ENCODE measurements at places on chromosomes 7 and 10. TPM values are rescaled to one million over a fixed set of nuclear protein-coding genes. Genes with fewer than 3 reads are reported as not detected.

CNPY4 gene
- 22.2 TPM for polyA plus RNA-seq

DNA sequence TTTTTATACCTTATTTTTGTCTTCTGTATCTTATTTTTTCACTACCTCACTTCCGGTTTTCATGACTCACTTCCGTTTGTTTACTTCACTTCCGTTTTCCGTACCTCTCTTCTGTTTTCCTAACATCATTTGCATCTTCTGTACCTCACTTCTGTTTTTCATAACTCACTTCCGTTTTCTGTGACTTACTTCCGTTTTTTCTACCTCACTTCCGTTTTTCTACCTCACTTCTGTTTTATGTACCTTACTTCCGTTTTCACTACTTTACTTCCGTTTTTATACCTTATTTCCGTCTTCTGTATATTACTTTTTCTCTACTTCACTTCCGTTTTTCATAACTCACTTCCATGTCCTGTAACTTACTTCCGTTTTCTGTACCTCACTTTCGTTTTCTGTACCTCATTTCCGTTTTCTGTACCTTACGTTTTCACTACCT lies 492.5 kb upstream of the AKR1E2 start:
- DNase-seq = no peak

DNA sequence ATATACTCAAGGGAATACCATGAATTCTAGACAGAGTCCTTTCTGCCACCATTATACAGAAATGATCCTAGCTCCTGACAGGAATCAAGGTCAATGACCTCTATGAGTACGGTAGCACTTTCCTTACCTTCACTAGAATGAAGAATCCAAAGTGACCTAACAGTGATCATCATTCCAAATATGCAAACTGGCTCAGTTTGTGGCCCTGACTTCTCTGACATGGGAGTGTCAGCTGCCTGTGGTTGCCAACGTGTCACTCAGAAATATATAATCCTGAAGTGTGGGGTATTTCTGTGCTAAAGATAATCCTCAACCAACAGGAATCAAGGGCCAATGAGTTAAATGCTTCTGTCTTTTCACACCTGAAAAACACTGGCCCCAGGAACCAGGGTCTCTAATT lies 45.7 kb downstream of the COPG2 start:
- DNase-seq = no peak

GRCh38 chr10:95542330-95542729 lies 18.8 kb downstream of the SORBS1 start:
- no peak for DNase-seq

FEZF1 gene
- polyA plus RNA-seq = 9.8 TPM

DNA sequence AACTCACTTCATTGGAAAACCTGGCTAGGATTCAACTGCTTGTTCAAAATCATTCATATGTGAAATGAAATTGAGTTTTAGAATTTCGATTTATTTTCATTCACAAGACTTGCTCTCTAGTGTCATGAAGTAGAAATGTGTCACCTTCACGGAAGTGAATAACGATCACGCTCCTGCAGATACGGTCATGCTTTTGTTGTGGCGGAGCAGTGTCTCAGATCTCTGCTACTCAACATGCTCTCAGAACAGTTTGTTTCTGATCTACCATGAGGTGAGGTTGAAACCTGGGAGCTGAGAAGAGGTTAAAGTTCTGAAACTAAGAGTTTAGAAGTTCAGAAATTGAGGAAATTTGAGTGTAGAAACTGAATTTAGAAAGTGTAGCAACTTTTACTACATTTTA lies 13.8 kb upstream of the PITRM1 start:
- no peak for DNase-seq

DNA sequence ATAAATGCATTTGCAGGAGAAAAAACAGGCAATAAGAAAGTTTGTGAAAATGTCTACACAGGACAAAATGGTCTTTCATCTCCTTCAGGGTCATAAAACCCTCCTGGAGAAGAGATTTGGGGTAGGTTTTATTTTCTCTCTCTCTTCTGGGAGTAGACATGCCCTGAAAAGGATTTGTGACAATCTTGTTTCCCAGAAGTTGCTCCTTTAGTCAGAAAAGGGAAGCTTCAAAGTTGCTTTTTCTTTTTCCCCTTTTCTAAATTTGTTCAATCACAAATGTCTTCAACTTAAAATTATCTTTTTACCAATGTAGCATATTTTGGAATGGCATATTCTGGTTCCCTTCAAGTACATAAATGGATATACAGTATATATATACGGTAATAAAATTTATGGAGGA lies 9.4 kb upstream of the ANKRD22 start:
- DNase-seq = no peak

DNA sequence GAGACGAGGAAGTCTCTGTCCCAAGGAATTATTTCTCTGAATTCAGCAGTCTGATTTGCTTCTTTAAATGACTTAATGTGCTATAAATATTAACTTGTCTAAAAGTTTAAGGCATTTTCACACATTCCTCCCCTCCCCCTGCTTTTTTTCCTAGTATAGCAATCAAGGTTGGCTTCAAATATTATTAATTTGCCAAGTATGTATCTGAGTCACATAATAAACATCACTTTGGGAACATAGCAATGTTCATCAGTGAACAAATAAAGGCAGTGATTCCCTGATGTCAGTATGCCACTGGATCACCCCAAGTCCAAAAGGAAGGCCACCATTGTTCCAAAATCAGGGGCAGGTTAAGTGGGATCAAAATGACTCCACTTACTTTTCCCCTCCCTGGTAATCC lies 40.5 kb downstream of the PDE6C start:
- DNase-seq = no peak

DNA sequence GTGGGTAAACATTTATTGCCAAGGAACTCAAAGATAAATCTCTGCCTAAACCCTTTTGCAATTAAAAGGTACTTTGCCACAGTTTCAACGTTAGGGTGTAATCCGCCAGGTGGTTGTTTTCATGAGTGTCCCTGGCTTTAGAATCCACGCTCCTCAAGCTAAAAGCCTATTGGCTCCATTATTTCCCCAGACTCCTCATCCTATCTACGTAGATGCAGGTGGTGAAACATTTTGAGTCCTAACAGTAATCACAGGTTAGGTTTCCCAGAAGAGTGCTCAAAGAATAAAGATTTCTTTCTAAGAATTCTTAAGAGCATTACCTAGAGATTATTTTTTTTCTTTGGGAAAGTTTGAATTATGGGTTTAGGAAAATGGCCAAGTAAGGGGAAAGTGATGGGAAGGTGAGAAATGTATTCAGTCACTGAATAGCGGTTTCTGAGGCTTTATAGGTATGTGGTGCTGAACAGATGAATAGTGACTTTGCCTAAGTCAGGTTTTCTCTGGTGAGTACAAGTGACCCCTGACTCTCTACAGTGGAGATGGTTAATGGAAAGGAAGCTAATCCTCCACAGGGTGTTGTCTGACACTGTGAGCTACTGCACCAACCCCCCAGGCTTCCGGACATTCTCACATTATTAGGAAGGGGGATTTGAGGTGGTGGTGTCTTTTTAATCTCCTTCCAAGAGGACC lies 60.2 kb downstream of the NRP1 start:
- DNase-seq = no peak

IFIT2 gene
- 4.3 TPM for polyA plus RNA-seq

DNA sequence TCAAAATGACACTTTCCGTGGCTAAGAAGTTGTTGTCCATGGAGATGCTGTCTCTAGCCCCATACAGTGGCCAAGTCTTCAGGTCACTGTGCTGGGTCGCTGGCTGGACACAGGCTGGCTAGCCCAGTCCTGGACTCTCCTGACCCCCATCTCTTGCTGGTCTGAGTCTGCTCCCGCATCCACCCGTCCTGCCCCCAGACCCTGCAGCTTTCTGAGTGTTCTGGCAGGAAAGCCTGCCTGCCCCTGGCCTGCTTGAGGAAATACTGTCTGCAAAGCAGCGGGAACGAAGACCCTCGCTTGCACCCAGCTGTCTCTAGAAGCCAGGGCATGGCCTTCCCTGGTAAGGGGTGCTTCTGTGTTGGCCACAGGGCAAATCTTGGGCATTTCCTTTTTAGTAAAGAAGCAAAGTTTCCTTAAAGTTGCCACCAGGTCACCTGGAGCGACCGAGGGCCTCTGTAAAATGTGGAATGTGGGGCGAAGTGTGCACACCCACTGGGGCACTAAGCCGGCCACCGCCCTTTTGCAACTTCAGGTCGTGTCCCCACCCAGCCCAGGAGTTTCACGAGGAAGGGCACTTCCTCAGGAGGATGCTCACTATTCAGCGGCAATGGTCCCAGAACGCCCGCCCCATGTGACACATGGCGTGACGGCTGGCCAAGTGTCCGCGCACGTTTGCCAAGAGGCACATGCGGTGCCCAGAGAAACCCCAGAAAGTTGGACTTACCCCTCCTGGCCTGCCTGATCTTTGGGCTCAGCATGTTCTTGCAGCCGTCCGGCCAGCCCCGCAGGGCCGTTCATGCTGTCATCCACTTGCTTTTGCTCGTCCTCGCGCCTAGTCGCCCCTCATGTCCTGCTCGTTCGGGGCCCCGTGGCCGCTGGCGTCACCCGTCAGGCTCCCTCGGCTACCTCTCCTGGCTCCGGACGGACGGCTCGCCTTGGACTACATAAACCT lies 558 bp downstream of the ARHGAP22 start:
- peak; percentile 23 for DNase-seq

ANKRD2 gene
- polyA plus RNA-seq = 3.5 TPM
